ENCODE measurements at places on chromosomes 16 and 17. TPM values are rescaled to one million over a fixed set of nuclear protein-coding genes. Genes with fewer than 3 reads are reported as not detected.

DNA sequence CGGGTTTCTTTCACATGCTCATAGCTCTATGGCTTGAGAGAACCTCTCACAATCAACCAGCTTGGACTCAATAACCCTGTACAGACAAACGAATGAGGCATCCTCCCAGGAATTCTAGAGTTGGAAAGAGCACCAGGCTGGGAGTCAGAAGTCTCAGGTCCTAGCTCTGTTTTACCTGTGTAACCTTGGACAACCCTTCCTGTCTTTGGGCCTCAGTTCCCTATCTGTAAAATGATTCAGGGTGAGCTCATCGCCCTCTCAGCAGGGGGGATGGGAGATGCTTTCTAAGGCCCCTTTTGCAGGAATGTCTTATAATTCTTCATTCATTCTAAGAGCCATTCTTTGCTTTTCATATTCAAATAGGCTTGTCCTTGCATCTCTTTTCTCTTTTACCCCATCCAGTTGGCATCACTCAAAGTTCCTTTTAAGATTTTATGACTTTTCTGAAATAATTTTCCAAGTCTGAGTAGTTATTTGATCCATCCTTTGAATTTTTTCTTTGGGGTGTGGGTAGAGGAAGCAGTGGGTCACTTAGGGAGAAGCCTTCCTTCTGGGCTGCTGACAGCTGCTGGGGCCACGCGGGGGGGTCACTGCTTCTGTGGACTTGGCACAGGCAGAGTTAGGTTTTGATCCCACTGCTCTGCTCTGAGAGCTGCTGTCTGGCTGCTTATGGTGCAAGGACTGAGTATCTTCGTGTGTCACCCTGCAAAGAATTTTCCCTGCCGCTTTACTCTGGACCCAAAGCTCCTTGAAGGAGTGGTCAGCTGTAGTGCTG lies 102.7 kb downstream of the UTP18 start:
- peak; percentile 36 for DNase-seq

GRCh38 chr17:50183421-50183994 lies 17.7 kb downstream of the SGCA start:
- no peak for DNase-seq

DNA sequence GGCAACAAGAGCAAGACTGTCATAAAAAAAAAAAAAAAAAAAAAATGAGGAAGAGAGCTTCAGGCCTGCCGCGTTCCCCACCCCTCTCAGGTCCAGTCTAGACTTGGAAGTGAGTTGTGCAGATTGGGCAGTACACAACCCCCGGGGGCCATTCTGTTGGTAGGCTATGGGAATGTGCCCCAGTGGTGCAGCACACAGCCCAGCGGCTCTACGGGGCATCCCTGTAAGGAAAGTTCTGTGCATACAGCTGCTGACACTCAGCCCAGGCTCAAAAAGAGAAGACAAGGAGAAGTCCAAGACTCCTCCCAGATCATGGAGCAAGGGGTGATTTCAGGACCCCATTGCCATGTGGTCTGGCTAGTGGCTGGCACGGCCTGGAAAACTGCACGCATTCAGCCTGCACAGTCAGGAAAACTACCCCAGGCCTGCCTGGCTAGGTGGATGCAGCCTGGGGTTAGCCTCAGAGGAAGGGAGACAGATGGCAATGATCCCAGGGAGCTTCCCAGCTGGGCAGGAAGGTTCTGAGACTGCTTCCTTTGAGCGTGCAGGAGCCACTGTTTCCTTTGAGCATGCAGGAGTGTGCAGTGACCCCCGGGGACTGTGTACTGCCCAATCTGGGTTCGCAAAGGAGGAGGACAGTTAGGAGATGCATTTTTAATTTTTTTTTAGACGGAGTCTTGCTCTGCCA lies 44.8 kb downstream of the PECAM1 start:
- no peak for DNase-seq

GRCh38 chr16:19166500-19166899 lies 1.5 kb upstream of the SYT17 start:
- peak; percentile 29 for DNase-seq

DNA sequence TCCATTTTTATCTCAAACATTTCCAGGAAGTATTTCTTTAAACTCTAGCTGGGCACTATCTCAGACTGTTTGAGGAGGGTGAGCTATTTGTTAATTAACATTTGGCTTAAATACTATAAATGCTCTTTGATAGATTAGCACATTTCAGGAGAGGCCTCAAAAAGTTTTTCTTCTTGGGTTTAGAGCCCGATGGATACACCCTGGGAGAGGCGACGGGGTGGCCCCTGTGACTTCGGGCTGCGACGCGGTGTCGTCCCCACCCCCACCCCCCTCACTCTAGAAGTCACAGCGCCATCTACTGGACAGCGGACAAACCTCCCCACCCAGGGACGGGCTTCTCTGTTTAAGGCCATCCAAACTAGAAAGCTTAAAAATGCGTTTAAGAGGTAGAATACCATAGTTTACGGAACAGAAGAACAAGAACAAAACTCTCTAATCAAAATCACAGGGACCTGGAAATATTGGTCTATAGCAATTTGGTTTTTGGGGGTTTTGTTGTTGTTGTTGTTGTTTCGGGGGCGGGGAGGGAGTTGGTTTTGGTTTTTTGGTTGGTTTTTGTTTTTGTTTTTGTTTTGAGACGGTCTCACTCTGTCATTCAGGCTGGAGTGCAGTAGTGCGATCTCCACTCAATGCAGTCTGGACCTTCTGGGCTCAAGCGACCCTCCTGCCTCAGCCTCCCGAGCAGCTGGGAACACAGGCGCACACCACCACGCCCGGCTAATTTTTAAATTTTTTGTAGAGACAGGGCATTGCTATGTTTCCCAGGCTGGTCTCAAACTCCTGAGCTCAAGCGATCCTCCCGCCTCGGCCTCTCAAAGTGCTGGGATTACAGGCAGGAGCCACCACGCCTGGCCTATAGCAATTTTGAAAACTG lies 254.4 kb downstream of the C16orf95 start:
- peak; percentile 62 for DNase-seq

DNA sequence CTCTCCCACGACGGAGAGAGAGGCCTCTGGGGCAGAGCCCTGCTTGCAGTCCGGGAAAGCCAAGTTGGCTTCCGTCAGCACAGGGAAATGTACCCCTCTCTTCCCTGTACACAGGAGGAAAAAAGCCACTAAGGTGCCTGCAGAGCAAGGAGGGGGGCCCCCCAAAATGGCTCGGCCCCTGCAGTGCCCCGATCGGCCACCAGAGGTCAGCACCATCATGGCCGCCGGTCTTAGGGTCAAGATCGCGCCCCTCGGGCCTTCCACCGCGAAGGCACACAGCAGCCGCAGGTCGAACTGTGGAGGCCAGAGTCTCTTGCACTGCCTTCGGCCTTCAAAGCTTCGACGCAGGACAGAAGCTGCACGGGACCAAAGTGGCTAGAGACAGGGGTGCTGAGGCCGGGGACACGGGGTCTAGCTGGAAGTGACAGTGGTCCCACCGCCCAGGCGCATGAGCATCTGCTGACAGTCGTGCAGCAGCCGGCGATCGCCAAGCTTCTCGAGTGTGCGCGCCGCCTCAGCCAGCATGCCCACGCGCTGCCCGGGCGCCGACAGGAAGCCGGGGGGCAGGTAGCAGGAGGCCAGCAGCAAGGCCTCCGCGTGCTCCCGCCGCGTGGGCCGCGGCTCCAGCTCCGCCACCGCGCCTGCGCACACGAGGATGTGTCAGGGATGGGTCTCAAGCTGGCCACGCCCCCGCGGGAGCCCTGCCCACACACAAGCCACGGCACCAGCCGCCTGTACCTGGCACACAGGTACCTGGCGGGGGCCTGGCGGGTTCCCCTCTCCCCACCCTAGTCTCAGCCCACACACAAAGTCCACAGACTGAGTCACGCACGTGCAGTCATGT lies 24.4 kb downstream of the SREBF1 start:
- DNase-seq, result no peak

- no peak for DNase-seq
These were observed 9.5 kb downstream of the ZNF771 start for GRCh38 chr16:30416624-30417528.

DNA sequence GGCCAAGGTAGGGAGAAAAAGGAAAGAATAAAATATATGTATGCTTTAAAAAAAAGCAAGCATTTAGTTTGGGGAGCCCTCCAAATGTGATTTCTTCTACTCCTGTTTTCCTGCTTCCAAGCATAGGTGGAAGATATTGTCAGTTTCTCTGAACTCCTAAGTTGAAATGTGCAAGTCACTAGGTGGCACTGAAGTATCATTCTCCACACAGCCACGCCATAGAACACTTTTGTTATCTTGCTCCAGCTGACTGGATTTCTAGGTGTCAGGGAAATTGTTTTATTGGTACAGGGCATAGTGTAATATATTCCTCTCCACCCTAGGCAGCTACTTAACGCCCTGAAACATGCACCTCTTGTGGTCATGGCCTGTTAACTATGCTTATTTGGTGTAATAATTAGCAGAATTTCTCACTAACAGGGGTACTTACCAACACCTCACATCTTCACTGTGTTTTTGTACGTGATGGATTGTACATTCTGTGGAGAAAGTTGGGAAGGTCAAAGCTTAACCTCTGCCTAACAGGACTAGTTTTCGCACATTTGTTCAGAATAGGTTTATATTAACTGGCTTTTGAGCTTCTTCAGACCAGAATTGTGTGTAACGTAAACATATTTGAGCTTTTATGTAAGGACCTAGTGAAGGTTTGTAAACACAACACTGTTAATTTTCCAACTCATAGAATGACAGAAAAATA lies 69.3 kb downstream of the FTO start:
- no peak for DNase-seq

DNA sequence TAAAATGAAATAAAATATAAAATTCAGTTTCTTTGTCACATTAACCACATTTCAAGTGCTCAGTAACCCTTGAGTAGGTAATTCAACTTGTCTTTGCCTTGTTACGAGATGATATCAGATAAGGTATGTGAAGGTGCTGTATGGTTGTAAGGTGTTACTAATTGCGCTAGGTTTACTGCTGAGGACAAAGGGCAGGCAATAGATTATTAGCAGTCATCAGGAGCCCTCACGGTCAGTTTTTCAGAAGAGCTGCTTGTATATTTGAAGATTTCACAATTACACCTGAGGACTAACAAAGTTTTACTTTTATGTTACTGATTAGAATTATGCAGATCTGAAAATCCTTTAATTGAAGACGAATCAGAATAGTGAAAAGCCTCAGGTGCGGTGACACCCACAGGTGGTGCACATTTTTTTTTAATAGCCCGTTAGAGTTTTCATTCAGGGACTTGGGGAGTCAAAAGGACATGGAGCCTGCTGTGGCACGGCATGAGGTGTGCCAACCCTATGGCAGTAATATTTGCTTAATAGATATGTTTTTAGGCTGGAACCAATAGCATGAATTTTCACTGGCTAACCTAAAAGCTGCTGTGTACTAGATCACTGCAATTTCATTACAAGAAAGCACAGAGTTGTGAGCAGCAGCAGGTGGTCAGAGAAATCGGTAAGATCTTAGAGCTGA lies 16.4 kb downstream of the NDEL1 start:
- DNase-seq, result no peak

GRCh38 chr17:78890498-78890897 lies 12.5 kb downstream of the CEP295NL start:
- no peak for DNase-seq

The ORMDL3 gene
- total RNA-seq, result 46.9 TPM

- DNase-seq, result no peak
These were observed 534.4 kb upstream of the CDH5 start for GRCh38 chr16:65831903-65832666.

The GJD3 gene
- total RNA-seq, result not detected

DNA sequence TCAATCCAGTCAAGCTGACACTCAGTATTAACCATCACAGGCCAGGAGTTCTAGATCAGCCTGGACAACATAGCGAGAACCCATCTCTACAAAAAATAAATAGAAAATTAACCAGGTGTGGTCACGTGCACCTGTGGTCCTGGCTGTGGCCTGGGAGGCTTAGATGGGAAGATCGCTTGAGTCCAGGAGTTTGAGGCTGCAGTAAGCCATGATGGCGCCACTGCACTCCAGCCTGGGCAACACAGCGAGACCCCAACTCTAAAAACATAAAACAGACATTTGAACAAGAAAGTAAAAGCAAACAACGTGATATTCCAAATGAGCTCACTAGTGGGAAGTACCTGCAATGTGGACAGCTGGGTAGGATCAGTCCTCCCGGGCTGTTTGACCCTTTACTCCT lies 41.9 kb downstream of the CRISPLD2 start:
- no peak for DNase-seq

The ATF7IP2 gene
- total RNA-seq, result 7.4 TPM

- no peak for DNase-seq
These were observed 137.2 kb downstream of the CYLD start for GRCh38 chr16:50878966-50879615.

DNA sequence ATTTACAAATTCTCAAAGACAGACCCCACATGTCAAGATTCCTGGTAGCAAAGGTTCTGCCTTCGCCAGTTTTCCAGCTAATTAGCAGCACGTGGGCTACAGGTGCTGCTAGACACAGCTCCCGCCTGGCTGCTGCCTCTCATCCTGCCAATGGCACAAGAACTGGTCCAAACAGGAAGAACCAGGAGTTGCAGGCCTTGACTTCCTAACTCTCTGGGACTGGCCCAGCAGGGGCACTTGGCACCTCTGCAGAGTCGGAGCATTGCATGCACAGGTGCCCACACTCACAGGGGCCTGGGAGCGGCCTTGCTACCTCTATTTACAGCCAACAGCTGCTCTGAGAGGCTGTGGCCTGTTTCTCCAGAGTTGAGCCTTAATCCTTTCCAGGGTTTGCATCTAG lies 39.6 kb downstream of the TK2 start:
- no peak for DNase-seq

GRCh38 chr16:86614699-86615098 lies 36.4 kb downstream of the FOXL1 start:
- no peak for DNase-seq

GRCh38 chr17:21167303-21167702 lies 40.5 kb downstream of the DHRS7B start:
- no peak for DNase-seq

The GRAP gene
- 0.27 TPM for total RNA-seq

GRCh38 chr16:14121142-14121541 lies 50.0 kb downstream of the MRTFB start:
- no peak for DNase-seq

DNA sequence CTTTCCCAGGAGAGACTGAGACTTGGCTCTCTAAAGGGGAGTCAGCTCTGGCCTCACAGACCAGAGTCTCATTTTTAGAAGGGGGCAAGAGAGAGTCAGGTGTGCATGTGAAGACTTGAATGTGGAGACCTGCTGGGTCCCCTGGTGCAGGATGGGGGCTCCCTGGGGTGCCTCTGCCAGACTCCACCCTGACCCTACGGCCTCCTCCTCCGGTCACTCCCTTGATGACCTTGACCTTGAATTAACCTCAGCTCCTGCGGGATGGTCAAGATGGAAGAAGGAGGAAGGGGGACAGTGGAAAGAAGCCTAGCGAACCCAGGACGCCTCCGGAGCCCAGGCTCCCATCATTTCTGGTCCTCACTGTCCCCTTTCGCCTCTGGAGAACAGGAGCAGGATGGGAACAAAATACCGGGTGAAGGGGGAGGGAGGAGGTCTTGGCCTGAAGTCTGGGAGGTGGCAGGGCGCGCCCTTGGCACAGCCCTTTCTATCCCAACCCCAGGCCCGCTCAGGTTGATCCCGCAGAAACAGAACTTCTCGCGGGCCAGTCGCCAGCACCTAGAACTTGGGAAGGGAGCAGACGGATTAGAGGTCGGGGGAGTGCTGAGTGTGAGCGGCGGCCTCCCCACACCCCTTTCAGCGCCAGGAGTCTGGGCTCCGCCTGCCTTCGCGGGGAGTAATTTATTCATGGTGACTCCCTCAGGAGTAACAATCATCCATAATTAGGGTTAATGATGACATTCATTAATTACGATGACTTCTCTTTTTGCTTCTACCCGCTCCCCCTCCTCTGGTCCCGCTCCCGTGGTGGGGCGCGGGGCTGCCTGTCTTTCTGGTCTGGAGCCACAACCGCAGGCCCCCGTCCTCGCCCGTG lies 1.6 kb downstream of the STAC2 start:
- DNase-seq, result no peak

The DBF4B gene
- total RNA-seq, result 26.1 TPM

GRCh38 chr17:10648956-10649355 lies 8.2 kb downstream of the MYH3 start:
- no peak for DNase-seq

Data from HCT116 (cell line).